AG20443 (cell line): ENCODE measurements at places on chromosomes 1 and 21.

- no peak for DNase-seq
These were observed 28.1 kb upstream of the C1QA start for GRCh38 chr1:22608361-22608760.

- no peak for DNase-seq
These were observed 20.8 kb downstream of the CLDN14 start for GRCh38 chr21:36459098-36459497.

DNA sequence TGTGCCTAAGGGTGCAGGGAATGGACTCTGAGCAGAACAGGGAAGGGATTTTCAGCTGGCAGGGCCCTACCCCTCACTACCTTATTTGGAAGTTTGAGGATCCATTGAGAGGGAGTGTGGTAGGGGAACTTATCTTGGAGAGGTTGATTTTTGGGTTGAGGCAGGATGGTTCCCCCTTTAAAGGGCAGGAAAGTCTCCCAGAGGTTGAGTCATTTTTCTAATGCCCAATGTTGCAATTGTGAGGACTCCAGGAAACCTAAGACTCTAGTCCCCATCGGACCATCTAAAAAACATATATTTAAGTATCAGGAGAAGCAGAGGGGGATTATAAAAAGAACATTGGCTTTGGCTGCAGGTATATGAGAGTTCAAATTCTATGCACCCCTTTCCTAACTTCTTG lies 47.3 kb downstream of the SAMD13 start:
- no peak for DNase-seq

DNA sequence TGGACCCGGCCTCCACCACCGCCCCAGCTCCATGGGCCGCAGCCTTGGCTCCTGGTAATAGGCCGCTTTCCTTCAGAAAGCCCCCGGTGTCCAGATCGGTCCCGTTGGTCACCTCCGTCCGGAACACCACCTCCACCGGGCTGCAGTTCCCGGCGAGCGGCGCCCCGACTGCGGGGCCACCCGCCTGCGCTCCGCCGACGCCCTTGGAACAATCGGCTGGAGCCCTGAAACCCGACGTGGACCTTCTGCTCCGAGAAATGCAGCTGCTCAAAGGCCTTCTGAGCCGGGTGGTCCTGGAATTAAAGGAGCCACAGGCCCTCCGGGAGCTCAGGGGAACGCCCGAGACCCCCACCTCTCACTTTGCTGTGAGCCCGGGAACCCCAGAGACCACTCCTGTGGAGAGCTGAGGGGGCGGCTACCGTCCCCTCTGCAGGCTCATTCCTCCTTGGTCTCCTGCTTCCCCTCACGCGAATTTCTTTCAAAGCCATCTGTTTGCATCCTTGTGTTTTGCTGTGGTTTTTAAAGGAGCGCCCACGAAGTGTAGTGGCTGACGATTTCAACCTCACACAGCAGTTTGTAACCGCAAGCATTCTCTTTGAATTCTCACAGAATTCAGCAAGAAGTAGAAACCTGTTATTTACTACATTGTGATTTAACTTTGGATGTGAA lies 6.0 kb downstream of the FCRLB start:
- peak; percentile 68 for DNase-seq

DNA sequence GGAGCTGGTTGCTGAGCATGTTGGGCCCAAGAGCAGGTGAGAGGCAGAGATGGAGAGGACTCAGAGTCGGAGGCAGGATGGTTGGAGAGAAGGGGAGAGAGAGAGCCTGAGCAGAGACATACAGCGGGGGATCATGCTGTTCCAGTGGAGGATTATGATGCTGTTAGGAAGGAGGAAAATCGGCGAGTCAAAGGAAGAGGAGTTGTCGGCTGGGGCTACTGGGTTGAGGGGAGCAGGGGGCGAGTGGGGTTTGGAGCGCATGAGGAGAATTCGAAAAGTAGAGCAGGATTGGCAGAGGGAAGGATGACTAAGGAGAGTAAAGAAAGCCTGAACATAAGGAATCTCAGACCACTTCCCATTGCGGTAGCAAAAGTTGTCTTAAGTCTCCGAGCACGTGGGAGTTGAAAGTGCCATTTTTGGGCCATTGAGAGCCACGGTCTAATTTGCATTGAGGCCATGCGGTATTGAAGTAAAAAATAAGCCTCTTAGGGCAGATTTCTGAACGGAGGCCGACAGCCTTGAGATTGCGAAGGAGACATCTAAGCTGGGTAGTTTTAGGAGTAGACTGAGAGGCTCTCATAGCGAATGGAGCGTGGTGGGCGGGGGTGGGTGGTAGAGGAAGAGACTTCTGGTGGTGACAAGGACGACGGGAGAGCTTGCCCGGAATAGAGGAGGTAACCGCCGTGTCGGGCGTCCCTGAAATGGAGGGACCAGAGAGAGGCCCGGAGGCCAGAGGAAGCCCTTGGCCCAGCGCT lies 140.4 kb upstream of the ETV3 start:
- no peak for DNase-seq

DNA sequence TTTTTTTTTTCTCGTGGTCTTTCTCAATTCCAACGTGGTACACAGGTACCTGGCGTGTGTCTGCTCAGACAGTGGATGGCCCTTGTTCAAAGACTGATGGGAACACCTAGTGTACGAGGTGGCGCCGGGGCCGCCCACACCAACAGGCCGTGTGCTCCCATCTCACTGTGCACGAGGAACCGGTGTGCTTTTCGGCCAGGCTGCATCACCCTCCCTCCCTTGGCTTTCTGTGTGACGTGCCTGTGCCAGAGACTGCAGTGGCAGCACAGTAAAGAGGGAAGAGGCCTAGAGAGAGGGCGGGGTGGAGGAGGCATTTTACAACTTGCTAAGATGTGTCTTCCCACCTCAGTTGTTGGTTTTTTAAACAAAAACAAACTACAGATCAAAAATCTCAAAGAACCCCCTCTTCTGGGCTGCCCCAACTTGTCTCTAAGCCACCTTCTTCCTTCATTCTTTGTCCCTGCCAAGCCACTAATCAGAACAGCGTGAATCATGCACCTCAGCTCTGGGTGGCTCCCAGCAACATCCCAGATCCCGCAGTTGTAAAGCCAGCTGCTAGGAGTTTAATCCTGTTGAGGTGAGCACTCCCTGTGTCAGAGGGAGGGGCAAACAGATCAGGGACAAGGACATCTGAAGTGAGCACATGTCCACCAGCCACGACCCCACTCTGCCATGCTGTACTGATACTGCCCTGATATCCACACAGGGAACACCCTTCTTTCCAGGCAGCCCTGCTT lies 20.7 kb downstream of the IRF2BP2 start:
- DNase-seq = no peak

- DNase-seq = no peak
These were observed 819.3 kb downstream of the BRINP3 start for GRCh38 chr1:189658381-189658780.

DNA sequence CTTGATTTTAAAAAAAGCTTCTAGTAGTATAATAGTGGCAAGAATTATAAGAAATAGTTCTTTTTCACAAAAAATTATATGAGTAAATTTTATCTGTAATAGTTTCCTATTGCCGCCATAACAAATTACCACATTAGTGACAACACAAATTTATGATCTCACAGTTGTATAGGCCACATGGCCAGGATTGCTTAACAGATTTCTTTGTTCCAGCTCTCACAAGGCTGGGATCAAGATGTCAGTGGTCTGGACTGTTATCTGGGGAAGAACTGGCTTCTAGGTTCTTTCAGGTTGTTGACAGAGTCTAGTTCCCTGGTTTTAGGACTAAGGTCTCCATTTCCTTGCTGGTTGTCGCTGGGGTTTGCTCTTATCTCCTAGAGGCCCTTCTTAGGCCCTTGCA lies 236.4 kb downstream of the USP25 start:
- no peak for DNase-seq
